K562 (cell line): ENCODE measurements at places on chromosomes 12 and 14. TPM values are rescaled to one million over a fixed set of nuclear protein-coding genes. Genes with fewer than 3 reads are reported as not detected.
A peak's percentile ranks its signal among the peaks of the same experiment; 100 is the strongest.

Gene PIWIL1
- not detected in 2 replicates for total RNA-seq

DNA sequence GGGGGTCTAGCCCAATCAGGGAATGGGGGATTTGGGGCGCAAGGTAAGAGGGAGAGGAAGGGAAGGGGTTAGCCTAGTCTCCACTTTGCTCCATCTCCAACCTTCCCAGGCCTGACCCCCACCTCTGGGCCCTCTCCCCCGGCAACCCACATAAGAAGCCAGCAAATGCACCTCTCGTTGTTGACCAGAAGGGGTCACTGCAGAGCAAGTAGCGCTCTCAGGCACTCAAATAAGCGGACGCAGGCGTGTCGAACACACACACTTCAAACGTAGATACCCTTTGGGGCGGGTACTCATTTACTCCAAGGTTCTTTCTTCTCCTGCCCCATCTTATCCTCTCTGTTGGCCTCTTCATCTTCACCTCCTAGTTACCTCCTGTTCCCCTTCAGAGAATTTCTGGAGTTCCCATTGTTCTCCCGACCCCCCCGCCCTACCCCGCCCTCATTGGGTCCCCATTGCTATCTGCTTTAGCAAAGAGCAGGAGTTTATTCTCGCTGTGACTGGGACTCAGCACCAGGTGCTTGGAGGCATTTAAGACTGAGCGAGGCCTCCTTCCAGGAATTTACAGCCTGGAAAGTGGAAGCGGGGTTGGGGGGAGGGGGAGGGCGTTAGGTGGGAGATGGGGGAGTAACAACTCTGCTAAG, 1.5 kb upstream of the SRRM4 start:
- peak; percentile 72 for DNase-seq

DNA sequence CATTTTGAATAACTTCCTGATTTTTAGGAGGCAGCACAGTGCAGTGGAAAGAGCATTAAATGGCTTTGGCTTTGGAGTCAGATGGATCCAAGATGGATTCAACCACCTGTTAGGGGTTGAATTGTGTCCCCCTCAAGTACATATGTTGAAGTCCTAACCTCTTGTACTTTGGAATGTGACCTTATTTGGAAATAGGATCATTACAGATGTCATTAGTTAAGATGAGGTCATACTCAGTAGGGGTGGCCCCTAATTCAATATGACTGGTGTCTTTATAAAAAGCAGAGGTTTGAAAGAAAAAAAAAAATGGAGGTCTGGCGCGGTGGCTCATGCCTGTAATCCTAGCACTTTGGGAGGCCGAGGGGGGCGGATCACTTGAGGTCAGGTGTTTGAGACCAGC, 18.8 kb downstream of the ATP5MC2 start:
- DNase-seq, result no peak

DNA sequence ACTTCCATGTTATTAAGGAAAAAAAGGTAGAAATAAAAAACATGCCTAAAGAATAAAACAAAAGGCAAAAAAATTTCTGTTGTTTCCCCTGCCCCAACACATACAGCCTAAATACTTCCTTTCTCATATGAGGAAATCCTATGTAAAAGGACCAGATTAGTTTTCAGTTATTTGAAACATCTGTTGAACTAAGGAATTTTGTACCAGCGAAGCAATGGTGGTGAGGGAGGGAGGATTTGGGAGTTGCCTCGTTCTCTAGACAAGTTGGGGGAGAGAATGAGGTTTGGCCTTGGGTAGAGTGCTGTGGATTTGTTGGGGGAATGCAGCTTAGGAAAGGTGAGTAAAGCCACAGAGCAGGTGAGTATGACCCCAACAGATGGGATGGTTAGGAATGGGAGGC, 141.5 kb upstream of the RFLNA start:
- no peak for DNase-seq

- DNase-seq, result no peak
Observed at GRCh38 chr14:30855345-30856037, 18.9 kb upstream of the COCH start.

DNA sequence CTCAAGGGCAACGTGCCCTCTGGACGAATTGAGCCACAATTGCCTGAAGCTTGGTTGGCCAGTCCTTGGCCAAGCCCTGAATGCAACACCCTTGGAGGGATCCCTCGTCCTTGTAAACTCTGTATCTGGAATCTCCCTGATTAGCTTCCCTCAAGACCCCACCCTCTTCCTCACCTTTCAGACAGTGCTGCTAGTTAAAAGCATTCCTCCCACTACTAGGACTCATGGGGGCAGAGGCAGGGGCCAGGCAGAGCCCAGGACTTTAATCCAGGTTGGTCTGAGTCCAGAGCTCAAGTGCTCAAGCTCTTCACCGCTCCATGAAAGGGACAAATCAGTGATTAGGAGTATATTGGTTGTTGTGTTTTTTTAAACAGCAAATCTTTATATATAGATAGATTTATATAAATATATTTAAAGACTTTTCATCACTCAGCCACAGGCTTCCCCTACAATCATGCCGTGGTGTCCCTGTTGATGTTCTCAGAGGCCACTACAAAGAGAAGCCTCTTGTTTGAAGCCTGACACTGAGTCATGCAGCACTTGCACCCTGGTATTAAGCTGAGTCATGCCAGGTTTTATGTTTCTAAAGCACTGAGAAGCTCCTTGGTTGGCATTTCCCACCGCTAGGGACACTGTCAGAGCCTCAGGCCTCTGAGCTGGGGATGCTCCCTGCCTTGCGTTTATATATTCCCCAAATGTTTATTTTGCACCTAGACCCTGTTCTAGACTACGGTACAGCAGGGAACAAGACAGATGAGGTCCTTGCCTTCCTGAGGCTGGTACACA, 53.8 kb upstream of the GSC start:
- DNase-seq, result peak; percentile 10
